ENCODE measurements at places on chromosomes 12 and 14. TPM values are rescaled to one million over a fixed set of nuclear protein-coding genes. Genes with fewer than 3 reads are reported as not detected.

DNA sequence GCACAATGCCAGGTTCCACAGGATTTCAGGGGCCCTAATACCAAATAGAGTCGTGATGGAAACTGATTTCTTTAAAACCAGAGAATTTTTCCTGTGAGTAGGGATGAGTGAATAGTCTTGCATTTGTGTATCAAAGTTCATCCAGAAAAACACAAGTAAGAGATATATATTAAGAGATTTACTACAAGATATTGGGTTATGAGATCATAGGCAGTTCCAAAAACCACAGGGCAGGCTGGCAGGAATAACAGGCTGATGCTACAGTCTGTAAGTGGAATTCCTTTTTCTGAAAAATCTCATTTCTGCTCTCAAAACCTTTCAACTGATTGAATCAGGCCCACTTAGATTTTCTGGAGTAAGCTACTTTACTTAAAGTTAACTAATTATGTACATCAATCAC, 1756.2 kb upstream of the SEL1L start:
- DNase-seq: no peak

DNA sequence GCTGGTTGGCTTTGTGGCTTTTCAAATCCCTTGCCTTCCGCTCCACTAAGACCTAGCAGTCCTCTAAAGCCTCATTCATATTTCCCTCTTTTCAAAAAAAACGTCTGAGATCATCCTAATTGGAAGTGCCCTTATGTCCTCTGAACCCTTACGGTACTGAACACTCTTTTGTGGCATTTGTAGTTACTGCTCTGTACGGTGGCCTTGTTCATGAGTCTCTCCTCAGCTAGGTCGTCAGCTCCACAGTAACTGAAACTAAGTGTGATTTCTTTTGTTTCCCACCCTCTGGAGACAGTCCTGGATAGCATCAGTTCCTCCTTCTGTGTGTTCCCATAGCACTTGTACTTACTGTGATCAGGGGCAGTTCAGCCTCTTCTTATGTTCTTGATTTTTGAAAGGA, 49.7 kb downstream of the DAAM1 start:
- DNase-seq: no peak

- no peak for DNase-seq
These were observed 116.0 kb upstream of the FLRT2 start for GRCh38 chr14:85413836-85414526.

DNA sequence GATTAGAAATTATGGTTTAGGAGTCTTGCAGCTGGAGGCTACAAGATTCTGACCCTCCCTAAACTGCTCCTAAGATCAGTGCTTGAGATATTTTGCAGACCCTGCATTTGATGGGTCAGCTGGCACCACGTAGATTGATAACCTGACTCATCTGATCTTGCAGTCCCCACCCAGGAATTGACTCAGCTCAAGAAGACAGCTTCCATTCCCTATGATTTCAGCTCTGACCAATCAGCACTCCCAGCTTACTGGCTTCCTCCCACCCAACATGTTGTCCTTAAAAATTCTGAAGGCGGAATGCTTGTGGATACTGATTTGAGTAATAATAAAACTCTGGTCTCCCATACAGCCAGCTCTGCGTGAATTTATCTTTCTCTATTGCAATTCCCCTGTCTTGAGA, 23.2 kb upstream of the MTHFD1 start:
- no peak for DNase-seq

DNA sequence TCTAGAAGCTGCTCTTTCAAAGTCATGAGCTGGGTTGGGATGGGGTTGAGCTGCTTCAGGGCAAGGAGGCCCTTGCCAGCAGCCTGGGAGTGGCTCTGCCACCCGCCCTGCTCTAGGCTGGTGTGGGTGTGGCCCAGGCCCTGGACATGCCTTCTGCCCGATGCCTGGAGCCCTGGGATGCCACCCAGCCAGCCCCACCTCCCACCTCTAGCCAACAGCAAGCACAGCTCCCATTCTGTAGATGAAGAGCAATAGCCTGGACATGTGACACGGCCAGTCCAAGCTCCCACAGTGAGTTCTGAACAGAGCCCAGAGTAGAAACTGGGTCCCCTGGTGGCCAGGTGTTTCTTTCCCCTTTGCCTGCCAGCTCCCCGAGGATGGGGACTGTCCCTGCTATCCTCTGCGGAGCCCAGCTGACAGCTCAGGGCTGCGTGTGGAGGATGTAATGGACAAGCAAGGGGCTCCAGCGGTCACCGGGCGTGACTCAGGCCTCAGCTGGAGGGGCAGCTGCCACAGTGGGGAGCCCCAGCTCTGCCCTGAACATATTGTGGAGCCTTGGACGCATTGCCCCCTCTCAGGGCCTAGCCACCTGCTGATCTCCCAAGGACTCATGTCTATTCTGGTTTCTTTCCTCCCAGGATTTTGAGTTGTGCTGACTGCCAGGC, 165.2 kb downstream of the TSPAN9 start:
- no peak for DNase-seq

- no peak for DNase-seq
These were observed 178.5 kb downstream of the SLC35F4 start for GRCh38 chr14:57687416-57687815.

DNA sequence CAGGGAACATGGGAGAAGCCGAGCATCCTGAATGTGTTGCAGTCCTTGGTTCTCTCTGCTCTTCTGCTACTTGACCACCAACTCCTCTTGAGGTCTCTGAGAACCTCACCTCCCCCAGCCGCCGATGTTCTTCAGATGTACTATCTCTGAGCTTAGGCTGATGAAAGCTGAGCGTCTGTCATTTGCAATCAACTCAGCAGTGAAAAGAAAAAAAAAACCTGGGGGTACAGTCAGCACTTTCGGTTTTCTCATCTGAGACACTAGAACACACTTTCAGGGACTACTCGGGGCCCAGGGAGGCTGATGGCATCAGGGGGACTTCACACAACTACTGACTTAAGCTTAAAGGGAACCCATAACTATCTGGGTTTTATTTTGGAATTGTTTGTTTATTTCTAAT, 9.6 kb upstream of the FLVCR2 start:
- DNase-seq: no peak

DNA sequence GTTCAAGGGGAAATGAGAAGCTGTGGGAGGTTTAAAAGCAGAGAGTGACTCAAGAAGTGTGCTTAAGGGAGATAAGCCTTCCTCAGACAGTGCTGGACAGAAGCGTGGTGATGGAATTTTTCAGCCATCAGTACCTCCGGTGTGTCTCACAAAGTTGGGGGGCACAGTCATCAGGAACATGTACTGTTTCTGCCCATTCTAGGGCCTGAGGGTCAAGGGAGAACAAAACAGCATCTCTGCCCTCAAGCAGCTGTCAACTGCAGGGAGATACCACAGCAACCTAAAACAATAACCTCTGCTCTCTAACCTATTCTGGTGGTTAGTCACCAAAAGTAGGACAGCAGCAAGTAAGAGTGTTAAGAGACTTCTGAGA, 2.0 kb upstream of the STON2 start:
- DNase-seq: no peak

DNA sequence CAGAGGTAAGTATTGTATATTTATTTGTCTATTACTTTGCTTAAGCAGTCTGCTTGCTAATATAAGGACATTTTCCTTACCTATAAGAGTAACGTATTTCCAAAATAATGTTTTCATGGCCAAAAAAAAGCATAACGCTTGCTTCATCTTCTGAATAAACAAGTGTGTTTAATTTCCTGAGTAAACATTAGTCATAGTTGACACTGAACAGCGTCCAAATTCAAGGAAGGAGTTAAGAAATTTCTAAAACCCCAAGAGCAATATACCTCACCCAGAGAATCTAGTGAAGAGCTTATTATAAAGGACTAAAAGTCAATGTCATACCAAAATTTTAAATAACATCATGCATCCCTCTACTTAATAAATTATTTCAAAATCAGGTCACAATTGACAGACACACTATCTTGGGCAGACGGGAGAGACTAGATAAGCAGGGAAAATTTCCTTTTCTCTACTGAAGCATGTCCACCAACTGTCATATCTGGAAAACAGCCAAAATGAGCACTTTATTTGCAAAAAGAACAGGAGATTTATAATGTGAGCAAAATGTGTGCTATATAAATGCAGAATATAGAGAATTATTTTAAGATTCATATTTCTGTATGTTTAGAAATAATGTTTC, 25.1 kb downstream of the ANKS1B start:
- no peak for DNase-seq

GRCh38 chr14:24993631-24994030, 56.3 kb downstream of the STXBP6 start:
- no peak for DNase-seq

DNA sequence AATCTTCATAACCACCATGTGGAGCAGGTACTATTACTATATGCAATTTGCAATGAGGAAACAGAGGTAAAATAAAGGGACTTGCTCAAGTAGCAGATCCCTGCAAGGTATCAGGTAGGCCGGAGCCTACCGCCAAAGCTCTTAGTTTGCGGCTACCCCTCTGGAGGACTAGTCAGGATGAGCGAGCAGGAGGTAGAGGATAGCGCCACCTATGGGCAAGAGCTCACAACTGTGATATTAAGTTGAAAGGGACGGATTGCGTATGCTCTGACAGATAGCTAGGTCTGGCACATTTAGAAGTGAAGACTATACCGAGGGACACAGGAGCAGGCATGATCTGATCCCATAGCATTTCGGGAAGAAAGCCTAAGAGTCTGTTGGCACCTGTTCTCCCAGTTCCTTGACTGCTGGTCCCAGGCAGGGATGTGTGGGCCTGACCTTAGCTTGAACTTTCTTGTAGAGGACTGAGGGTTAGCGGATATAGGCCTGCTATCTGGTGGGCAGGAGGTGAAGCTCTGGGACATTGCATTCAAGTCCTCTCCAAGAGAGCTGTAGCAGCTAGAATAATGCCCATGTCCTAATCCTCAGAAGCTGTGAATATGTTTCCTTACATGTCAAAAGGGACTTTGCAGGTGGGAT, 48.0 kb downstream of the SLC17A8 start:
- DNase-seq: peak; percentile 50

- no peak for DNase-seq
These were observed 4.4 kb downstream of the ZBTB42 start for GRCh38 chr14:104805326-104805678.

- DNase-seq: no peak
These were observed 182.1 kb downstream of the NELL2 start for GRCh38 chr12:44694017-44694416.

GRCh38 chr12:69168828-69169227, 70.5 kb upstream of the CPSF6 start:
- DNase-seq: no peak

- DNase-seq: no peak
These were observed 2.4 kb downstream of the PRKD1 start for GRCh38 chr14:29925101-29925722.

DNA sequence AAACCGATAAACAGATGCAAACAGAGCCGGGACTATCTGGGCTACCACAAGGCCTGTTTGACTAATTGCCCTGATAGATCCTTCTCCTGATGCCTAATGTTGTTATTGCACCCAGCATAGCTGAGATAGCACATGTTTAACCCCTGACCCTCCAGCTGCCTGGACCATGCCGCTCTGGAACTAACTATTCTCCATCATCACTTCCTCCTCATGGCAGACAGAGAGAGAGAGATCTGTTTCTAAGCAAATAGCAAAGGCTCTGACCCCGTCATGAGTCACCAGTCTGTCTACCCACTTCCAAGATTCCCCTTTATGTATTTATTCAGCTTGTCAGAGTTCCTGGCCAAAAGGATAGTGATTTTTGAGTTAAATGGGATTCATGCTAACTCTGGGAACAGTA, 58.2 kb upstream of the FLRT2 start:
- no peak for DNase-seq

- no peak for DNase-seq
These were observed 7.8 kb downstream of the RPL36AL start for GRCh38 chr14:49612671-49613070.

DNA sequence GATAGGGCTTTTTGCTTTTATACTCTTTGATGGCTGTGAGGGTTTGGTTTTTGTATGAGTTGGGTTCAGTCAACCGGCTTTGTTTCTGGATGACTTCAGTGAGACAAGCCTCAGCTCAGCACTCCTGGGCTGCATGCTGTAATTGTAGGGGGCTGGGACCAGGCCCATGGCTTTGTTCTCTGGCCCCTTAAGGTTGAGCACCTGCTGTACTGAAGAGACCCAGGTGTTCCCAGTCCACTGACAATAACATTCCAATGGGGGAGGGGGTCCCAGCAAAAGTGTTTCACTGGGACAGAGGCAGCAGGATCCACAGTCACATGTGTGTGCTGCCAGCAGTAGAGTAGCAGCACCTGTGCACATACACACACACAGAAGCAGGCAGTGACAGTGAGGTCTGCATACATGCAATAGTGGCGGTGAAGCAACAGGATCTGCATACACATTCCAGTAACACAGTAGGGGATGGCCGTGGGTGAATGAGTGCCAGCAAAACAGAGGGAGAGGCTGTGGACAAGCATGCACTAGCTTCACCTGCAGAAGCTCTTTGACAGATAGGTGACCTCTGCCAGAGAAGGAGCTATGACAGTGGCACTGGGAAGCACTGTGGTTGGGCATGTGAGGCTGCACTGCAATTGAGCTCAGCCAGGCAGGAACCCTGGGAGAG, 240.4 kb downstream of the ASCL1 start:
- no peak for DNase-seq

DNA sequence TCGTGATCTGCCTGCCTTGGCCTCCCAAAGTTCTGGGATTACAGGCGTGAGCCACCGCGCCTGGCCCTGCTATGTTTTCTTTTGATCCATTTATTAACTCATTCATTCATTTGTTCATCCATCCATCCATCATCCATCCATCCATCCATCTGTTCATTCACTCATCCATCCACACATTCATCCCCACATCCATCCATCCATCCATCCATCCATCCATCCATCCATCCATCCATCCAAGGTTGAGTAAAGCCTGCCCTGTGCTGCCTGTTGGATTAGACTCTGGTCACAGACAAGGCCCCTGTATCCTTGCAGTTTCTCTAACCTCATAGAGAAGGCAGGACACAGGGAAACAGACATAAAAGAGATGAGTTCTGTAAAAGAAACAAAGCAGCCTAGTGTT, 44.9 kb downstream of the DNAH10 start:
- DNase-seq: no peak

DNA sequence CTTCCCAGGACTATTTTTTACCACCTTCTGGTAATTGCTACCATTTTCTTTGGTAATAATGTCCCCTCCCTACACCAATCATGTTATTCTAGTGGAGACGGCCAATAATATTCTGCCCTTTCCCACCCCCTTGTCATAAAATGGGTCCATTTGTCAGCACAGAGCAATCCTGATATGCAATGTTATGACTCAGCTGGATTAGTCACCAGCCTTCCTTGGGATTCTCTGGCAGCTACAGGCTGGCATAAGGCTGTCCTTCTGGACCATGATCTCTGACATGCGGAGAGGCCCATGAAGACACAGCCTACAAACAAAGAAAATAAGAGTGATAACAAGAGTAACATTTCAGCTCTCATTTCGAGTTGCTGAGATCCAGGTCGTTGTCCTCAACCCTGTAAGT, 222.0 kb upstream of the CPNE8 start:
- no peak for DNase-seq

Gene VPS29
- total RNA-seq: 128 TPM

Gene C12orf42
- total RNA-seq: 0.91 TPM

Gene VASH1
- 3.4 TPM for total RNA-seq

Gene CACNA2D4
- 6.8 TPM for total RNA-seq

Gene SYNDIG1L
- not detected for total RNA-seq

Gene PIK3C2G
- not detected for total RNA-seq

Gene ASPG
- not detected for total RNA-seq

Gene MORN3
- total RNA-seq: 0.37 TPM

Data from activated CD8-positive, alpha-beta T cell treated with anti-CD3 and anti-CD28 coated beads, Interleukin-2, amount 10 ng/mL, durations not matched to agents 7 days and 5 days (primary cell).